Ovary (tissue), 10 donors: ENCODE measurements at places on chromosomes 7 and 10. TPM values are rescaled to one million over a fixed set of nuclear protein-coding genes. Genes with fewer than 3 reads are reported as not detected.

DNA sequence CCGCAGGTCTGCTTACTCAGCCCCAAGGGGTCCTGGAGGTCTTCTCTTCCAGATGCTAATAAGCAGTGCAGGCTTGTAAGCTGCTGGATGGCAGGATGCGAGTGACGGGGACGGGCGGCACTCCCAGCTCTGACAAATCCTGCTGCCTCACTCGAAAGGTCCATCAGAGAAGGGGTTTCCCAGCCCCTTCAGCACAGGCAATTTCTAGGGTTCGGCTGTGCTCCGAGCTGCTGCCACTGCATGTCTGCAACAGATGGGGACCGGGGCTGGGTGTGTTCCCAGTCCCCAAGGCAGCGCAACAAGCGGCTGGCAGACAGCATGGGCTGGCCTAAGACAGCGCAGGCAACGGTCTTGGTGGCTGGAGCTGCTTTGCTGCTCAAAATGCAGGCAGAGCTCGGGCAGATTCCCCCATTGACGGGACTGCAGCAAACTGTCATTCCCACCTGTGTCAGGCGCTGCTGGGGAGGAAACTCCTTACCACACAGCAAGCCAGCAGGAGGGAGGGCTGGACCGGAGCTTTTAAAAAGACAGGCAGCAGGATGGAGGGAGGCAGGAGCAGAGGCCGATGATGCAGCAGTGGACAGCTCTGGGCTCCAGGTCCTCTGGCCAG, 62.4 kb downstream of the PRKAG2 start:
- no peak for DNase-seq

DNA sequence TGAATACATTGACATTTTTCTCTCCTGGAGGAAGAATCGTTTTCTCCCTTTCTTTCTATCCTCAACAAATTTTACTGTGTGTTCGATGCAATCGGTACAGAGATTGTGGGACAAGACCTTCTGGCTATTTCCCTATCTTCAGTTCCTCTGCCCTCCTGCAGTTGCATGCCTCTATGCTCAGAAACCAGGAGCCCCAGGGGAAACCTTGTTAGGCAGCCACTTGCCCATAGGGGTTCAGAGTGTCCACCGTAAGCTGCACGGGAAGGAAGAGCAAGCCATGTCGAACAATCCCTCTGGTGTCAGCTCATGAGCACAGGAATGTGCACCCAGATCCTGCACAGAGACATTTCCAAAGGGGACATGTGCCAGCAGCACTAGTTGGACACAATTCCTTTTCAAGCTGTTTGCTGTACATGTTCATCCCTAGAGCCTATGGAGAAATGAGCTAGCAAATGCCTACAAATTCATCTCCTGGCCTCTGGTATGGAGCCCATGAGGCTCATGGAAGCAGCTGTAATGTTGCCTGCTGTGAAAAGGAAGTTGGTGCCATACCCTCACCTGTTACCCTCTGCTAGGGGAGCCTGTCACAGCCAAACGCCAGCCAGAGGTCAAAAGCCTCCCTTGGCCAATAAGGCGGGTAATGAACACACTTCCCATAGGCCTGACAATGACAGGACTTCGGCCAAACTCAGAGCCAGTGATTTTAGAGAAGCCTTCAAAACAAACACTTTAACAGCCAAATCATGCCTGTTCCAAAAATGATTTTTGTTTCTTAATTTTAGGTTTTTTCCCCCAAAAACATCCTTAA, 35.9 kb upstream of the ASAH2 start:
- DNase-seq: no peak

GRCh38 chr10:24207781-24208611, 942 bp upstream of the KIAA1217 start:
- peak; percentile 36 for DNase-seq

- no peak for DNase-seq
Observed at GRCh38 chr7:7434329-7434728, 101.3 kb downstream of the COL28A1 start.

The STK32C gene
- total RNA-seq: 6.9 TPM

The FAM237B gene
- not detected for total RNA-seq

The NOS3 gene
- 2.9 TPM for total RNA-seq

The UFSP1 gene
- 3.7 TPM for total RNA-seq

The ST8SIA6 gene
- 0.24 TPM for total RNA-seq
